Fibroblast of skin of scalp (primary cell): ENCODE measurements at places on chromosomes 3 and 15.
A peak's percentile ranks its signal among the peaks of the same experiment; 100 is the strongest.

GRCh38 chr3:82133070-82133606 is 371.7 kb upstream of the GBE1 start:
- DNase-seq, result peak; percentile 63

GRCh38 chr3:119176778-119177177 is 3.4 kb downstream of the UPK1B start:
- DNase-seq, result no peak

GRCh38 chr3:27945229-27945628 is 223.1 kb upstream of the EOMES start:
- no peak for DNase-seq

- peak; percentile 79 for DNase-seq
Observed at GRCh38 chr3:63762934-63763550, 56.1 kb upstream of the C3orf49 start.

GRCh38 chr3:47399531-47400270 is 18.9 kb downstream of the PTPN23 start:
- DNase-seq, result no peak

GRCh38 chr3:9165421-9165820 is 84.0 kb downstream of the SRGAP3 start:
- no peak for DNase-seq

- DNase-seq, result peak; percentile 39
Observed at GRCh38 chr3:141373768-141374526, 5.6 kb downstream of the ZBTB38 start.

DNA sequence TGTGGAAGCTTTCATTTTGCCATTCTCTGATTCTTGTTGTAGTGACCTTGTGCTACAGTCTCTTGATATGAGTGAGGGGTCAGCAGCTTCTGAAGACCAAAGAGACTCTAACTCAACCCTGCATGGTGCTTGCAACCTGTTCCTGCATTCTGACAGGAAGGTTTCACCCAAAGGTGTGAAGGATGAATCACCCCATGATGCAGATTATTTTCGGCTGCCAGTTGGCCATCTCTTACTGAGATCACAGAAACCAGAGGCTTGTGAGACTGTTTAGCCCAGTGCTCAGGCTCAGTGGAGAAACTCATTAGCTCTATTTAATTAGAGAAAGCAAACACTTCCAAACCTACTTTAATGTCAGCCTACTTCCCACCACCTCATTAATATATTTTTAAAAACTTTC is 29.2 kb upstream of the TPRG1 start:
- DNase-seq, result no peak

GRCh38 chr15:55823699-55824340 is 80.9 kb upstream of the PRTG start:
- DNase-seq, result peak; percentile 45

DNA sequence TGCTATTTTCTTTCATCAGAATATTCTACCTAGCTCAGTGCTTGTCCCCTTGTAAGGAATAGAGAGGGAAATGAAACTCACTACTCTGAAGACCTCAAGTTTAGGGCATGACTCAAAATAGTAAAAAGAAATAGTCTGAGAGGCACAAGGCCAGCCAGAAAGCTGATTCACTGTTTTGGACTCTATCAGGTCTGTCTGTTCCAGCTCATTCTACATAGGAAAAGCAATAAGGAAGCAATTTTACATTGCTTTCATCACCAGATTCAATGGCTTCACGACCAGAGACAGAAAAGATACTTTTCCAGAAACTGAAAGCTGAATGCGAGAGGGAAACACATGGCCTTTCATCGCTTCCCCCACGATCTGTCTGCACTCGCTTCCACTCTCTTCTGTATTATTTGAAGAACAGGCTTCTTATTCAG is 276.0 kb downstream of the GBE1 start:
- peak; percentile 87 for DNase-seq

DNA sequence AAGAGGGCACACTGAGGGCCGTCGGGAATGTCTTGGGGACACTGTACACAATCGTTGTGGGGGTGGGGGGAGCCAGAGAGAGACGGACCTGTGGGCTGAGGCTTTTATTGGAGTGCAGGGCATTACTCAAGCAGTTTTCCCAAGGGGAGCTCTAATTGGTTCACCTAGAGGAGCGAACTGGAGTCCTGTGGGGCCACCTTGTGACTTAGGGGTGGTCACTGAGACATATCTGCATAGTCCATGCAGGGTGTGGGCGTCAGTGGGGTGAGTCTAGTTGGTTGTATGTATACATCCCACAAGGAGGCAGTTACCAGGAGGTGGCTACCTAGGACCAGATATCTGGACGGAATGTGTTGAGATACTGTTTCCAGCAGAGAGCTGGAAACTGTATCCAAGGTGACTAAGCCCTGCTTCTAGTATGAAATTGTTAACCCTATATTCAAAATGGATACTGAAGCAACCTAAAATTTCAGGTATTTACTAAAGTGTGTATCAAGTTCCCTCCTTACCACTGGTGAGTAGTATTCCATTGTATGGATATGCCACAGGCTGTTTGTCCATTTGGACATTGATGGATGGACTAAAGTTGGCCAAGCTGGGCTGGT is 2.6 kb upstream of the PIGZ start:
- no peak for DNase-seq

DNA sequence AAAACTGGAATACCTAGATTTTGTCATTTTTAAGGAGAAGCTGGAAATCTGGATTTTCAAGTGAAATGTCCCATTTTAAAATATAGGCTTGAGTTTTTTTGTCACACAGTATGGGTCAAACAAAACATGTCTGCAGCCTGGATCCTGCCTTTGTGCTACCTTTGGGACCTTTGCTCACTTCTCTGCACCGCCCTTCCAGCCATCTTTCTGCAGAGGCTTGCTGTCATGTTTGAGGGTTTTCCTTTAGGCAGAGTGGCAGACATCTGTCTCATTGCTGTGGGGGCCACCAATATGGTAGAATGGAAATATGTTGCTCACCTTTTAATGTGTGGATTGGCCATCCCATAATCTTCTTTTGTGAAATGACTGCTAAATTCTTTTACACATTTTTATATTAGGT is 136.3 kb downstream of the EEFSEC start:
- no peak for DNase-seq

GRCh38 chr3:60764870-60765269 is 486.4 kb downstream of the FHIT start:
- DNase-seq, result no peak

DNA sequence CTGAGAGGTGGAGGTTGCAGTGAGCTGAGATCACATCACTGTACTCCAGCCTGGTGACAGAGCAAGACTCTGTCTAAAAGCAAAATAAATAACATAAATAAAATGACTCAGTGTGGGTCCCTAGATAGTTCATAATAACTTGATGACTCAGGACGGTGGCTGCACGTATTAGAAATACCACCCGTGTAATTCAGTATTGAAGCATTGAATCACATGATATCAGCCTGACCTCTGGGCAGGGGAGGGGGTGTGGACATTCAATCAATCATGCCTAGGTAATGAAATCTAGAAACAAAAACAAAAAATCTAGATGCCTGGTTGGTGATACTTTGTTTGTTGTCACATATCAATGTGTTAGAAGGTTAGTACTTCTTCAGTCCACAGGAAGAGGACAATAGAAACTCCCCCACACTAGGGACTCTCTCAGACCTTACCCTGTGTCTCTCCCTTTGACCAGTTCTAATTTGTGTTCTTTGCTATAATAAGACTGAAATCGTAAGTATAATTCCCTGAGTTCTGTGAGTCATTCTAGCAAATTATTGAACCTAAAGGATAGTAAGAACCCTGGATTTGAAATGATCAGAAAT is 177.3 kb downstream of the GAP43 start:
- peak; percentile 81 for DNase-seq

GRCh38 chr3:98612996-98613517 is 19.6 kb upstream of the CPOX start:
- peak; percentile 1 for DNase-seq

DNA sequence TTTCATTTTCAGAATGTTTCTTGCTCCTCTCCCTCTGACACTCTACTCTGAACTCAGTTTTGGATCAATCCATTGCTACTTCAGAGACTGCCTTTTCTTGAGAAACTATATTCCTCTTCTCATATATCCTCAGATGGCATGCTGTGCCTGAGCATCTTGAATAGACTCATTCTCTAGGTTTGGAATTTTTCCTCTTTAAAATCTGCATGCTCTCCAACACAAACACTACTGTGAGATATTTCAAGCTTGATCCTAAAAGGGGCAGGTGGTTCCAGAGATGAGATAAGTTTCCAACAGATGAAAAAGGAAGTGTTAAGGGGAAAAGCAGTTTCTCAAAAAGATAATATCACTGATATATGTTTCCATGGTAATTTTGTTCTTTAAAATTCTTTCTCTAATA is 742.2 kb upstream of the EPHA6 start:
- DNase-seq, result no peak

DNA sequence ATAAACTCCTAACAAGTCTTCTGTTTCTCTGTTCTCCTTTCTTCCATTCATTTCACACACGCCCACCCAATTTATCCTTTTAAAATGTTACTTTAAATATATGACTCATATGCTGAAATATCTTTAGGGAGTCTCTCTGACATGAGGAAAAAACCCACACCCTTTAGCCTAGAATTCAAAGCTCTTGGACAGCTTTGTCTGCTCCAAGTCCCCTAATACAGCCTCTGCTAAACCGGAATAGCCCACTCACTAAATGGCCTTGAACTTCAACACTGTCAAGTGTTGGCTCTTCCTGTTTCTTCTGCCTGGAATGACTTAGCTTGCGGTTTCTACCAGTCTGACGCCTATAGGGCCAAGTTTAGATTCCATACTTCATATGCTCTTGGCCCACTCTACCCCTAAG is 3.3 kb upstream of the CD96 start:
- DNase-seq, result peak; percentile 62

DNA sequence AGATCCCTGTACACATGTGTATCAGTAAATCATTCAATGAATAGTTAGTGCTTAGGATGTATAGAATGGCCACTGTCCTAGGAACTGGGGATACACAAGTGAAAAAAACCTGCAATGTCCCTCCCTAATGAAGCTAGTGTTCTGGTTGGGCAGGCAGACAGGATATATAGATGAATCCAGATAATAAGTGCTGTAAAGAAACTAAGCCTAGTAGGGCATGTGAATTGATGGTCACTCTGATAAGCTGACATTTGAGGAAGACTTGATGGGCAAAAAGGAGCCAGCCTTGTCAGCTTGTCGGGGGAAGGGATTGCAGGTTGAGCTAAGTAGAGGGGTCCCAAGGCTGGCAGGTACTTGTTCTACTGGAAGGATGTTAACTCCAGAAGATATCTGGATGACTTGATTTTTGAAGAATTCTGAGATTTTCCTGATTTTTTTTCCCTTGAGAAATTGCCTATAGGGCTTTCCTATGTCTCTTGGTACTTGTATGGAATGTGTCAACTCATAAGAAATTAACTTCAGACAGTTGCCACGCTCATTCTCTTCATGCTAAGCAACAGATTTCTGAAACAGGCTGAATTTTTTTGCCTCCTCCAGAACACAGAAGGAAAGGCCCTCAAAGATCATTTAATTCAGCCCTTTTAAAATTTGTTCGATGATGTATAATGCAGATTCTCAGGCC is 6.3 kb upstream of the KIF23 start:
- DNase-seq, result no peak

- DNase-seq, result no peak
Observed at GRCh38 chr3:149559525-149559924, 85.0 kb downstream of the TM4SF4 start.

DNA sequence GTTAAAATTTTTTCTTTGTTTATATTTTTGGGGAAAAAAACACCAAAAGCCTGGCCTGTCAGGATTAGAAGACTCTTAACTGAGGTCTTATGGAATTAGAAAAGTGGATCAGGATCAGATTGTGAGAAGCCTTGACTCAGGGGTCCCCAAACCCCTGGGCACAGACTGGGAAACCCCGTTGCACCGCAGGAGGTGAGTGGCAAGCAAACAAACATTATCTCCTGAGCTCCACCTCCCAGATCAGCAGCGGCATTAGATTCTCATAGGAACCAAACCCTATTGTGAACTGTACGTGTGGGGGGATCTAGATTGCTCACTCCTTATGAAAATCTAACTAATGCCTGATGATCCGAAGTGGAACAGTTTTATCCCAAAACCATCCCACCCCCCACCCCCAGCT is 117.2 kb downstream of the TCF12 start:
- no peak for DNase-seq

- DNase-seq, result no peak
Observed at GRCh38 chr15:55928955-55929354, 64.5 kb downstream of the NEDD4 start.

- no peak for DNase-seq
Observed at GRCh38 chr15:57586661-57587424, 4.9 kb upstream of the MYZAP start.

GRCh38 chr3:115127208-115127607 is 19.9 kb downstream of the ZBTB20 start:
- no peak for DNase-seq
